Activated CD8-positive, alpha-beta T cell treated with anti-CD3 and anti-CD28 coated beads for 36 hours (primary cell): ENCODE measurements at places on chromosomes 5 and 9.

DNA sequence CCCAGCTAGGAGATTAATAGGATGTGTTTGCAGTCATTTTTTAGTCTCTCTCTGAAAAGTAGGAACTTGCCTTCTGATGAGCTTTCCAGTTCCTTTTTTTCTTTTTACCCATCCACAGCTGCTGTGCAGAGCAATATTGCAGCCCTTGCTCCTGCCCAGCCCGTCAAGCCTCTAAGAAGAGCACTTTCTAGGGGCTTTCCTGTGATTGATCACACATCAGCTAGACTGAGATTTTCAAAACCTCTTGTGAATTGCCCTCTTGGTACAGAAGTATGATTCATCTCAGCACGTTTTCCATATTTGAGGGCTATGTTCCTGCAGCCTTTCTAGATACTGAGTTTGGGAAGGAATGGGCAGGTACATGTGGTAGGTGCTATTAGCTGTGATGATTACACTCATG, 93.9 kb downstream of the GALNT10 start:
- no peak overlapping the region for H3K27ac ChIP-seq
- DNase-seq: no peak
- H3K27me3 ChIP-seq: no peaks in the 10 kb centered on the region
- peaks cover 4% of the 10 kb centered on the region for H3K36me3 ChIP-seq
- H3K4me3 ChIP-seq: no peak overlapping the region

- H3K27me3 ChIP-seq: no peaks in the 10 kb centered on the region
- H3K4me1 ChIP-seq: peaks cover 79% of the 10 kb centered on the region
- peak; percentile 79 for DNase-seq
- no peaks in the 10 kb centered on the region for H3K36me3 ChIP-seq
Measured at GRCh38 chr5:142095035-142095434, 13.5 kb upstream of the NDFIP1 start.

- H3K27ac ChIP-seq: no peak overlapping the region
- no peak overlapping the region for H3K4me3 ChIP-seq
- no peaks in the 10 kb centered on the region for H3K36me3 ChIP-seq
- DNase-seq: no peak
- H3K4me1 ChIP-seq: peaks cover 3% of the 10 kb centered on the region
Measured at GRCh38 chr5:36277521-36278176, 24.1 kb downstream of the RANBP3L start.

GRCh38 chr5:15938961-15939360, 240.6 kb downstream of the MARCHF11 start:
- H3K36me3 ChIP-seq: no peaks in the 10 kb centered on the region
- no peaks in the 10 kb centered on the region for H3K4me1 ChIP-seq
- no peak for DNase-seq
- no peak overlapping the region for H3K4me3 ChIP-seq
- no peaks in the 10 kb centered on the region for H3K27me3 ChIP-seq

- no peaks in the 10 kb centered on the region for H3K36me3 ChIP-seq
- no peak for DNase-seq
- H3K4me3 ChIP-seq: no peak overlapping the region
- no peaks in the 10 kb centered on the region for H3K4me1 ChIP-seq
- no peak overlapping the region for H3K27ac ChIP-seq
- H3K27me3 ChIP-seq: no peaks in the 10 kb centered on the region
Measured at GRCh38 chr9:92414566-92414965, 9.7 kb downstream of the OMD start.

- no peak for DNase-seq
- H3K4me1 ChIP-seq: no peaks in the 10 kb centered on the region
- no peak overlapping the region for H3K4me3 ChIP-seq
- H3K27ac ChIP-seq: no peak overlapping the region
- H3K27me3 ChIP-seq: no peaks in the 10 kb centered on the region
- H3K36me3 ChIP-seq: no peaks in the 10 kb centered on the region
Measured at GRCh38 chr5:2565147-2565546, 186.3 kb downstream of the IRX2 start.

- no peaks in the 10 kb centered on the region for H3K4me1 ChIP-seq
- H3K27me3 ChIP-seq: peaks cover 14% of the 10 kb centered on the region
- H3K27ac ChIP-seq: no peak overlapping the region
- no peak overlapping the region for H3K4me3 ChIP-seq
- DNase-seq: no peak
Measured at GRCh38 chr5:62182802-62183201, 123.2 kb upstream of the KIF2A start.

GRCh38 chr5:134738963-134739661, 764 bp downstream of the CAMLG start:
- no peaks in the 10 kb centered on the region for H3K27me3 ChIP-seq
- peaks cover 9% of the 10 kb centered on the region for H3K36me3 ChIP-seq
- peak overlapping the region; percentile 91 for H3K4me3 ChIP-seq
- peak overlapping the region; percentile 86 for H3K27ac ChIP-seq
- peak; percentile 55 for DNase-seq

GRCh38 chr9:115777610-115778009, 376.0 kb upstream of the PAPPA start:
- no peak for DNase-seq
- H3K27ac ChIP-seq: no peak overlapping the region
- H3K4me3 ChIP-seq: no peak overlapping the region
- no peaks in the 10 kb centered on the region for H3K27me3 ChIP-seq
- no peaks in the 10 kb centered on the region for H3K4me1 ChIP-seq

- peaks cover 5% of the 10 kb centered on the region for H3K27me3 ChIP-seq
- peaks cover 2% of the 10 kb centered on the region for H3K4me1 ChIP-seq
- no peaks in the 10 kb centered on the region for H3K36me3 ChIP-seq
- H3K4me3 ChIP-seq: no peak overlapping the region
Measured at GRCh38 chr9:107363516-107364152, 80.6 kb downstream of the RAD23B start.

- no peak overlapping the region for H3K4me3 ChIP-seq
- H3K27ac ChIP-seq: no peak overlapping the region
- H3K27me3 ChIP-seq: no peaks in the 10 kb centered on the region
Measured at GRCh38 chr5:172943906-172944305, 15.3 kb upstream of the RPL26L1 start.

DNA sequence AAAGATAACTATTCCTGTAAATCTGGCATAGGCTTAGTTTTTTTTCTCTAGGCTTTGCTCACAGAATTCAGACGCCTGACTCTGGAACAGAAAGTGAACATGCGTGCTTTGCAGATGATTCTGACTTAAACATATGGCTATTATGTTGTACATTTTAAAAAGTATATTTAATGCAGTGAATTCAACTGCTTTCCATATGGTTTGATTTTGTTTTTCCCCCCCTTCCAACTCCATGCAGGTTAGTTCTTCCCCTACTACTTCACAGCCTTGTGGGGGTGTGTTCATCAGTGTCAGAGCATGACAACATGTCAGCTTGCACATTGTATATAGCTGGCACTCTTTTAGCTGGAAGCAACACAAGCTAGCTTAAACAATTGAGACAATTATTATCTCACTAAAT, 226.8 kb downstream of the TMEM167A start:
- no peaks in the 10 kb centered on the region for H3K36me3 ChIP-seq
- H3K4me3 ChIP-seq: no peak overlapping the region
- H3K27ac ChIP-seq: no peak overlapping the region
- H3K27me3 ChIP-seq: no peaks in the 10 kb centered on the region

DNA sequence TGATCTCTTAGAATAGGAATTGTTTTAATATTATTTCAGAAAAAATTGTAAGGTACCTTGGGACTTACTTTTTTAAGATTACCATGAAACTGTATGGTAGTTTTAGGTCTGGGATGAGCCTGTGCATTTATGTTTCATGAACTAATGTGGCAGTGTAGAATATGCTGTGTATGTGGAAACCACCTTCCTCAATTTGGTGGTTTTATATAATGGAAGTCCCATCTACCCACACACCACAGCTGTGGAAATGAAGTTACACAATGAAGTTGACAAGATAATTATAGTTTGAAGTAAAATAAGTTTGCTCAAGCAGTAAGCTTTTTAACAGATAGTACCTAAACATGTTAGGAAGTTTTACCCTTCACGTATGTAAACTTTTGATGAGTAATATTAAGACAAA, 24.4 kb downstream of the WDR36 start:
- no peak overlapping the region for H3K4me3 ChIP-seq
- DNase-seq: no peak
- H3K4me1 ChIP-seq: peaks cover 43% of the 10 kb centered on the region

- H3K36me3 ChIP-seq: no peaks in the 10 kb centered on the region
- peak overlapping the region; percentile 56 for H3K4me3 ChIP-seq
- peaks cover 75% of the 10 kb centered on the region for H3K4me1 ChIP-seq
- peak overlapping the region; percentile 92 for H3K27ac ChIP-seq
Measured at GRCh38 chr5:76544268-76544926, 78.8 kb downstream of the F2RL2 start.

- H3K4me1 ChIP-seq: no peaks in the 10 kb centered on the region
- DNase-seq: no peak
- H3K27ac ChIP-seq: no peak overlapping the region
Measured at GRCh38 chr5:58598440-58598839, 15.6 kb downstream of the RAB3C start.

DNA sequence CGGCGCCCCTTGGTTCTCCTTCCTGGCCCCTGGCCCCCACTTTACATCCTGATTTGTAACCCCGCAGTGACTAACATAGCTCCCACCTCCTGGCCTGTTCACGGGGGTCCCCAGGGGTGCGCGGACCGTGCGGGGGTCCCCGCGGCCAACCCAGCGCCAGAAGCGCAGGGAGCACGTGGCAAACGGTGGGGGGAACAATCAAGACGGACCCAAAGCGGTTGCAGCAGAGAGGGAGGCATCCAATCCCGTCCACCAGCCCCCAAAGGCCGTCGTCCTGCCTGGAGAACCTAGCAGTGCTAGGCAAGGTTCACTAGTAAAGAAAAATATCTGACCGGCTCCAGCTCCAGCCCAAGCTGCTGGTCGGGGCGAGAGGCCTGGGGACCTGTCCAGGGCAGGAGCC, 201.5 kb downstream of the AUH start:
- H3K4me3 ChIP-seq: no peak overlapping the region
- H3K27me3 ChIP-seq: no peaks in the 10 kb centered on the region
- no peak overlapping the region for H3K27ac ChIP-seq
- peaks cover 15% of the 10 kb centered on the region for H3K36me3 ChIP-seq

GRCh38 chr5:149636861-149637246, 55.6 kb downstream of the ARHGEF37 start:
- H3K27ac ChIP-seq: no peak overlapping the region
- no peaks in the 10 kb centered on the region for H3K27me3 ChIP-seq
- H3K36me3 ChIP-seq: no peaks in the 10 kb centered on the region
- H3K4me3 ChIP-seq: no peak overlapping the region

DNA sequence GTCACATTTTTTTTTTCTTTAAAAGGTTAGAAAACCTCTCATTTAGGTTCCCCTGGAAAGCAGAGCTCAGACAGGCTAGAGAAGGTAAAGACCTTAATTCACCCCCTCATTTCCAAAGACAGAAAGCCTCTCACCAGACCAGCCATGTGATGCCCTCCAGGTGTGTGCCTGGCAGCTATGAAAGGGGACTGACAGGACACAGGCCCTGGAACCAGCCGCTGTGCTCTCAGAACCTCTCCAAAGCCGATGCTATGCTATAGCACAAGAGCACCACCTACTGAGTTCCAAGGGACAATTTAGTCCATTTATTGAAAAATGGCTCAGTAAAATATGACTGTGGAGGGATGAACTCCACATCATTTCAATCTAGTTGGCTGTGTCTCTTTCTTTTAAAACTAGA, 48.8 kb downstream of the FANCC start:
- no peaks in the 10 kb centered on the region for H3K27me3 ChIP-seq
- peaks cover 23% of the 10 kb centered on the region for H3K4me1 ChIP-seq
- no peak overlapping the region for H3K4me3 ChIP-seq

- peaks cover 40% of the 10 kb centered on the region for H3K36me3 ChIP-seq
- DNase-seq: no peak
- peak overlapping the region; percentile 67 for H3K27ac ChIP-seq
- no peak overlapping the region for H3K4me3 ChIP-seq
Measured at GRCh38 chr9:83681490-83681889, 26.3 kb downstream of the UBQLN1 start.

DNA sequence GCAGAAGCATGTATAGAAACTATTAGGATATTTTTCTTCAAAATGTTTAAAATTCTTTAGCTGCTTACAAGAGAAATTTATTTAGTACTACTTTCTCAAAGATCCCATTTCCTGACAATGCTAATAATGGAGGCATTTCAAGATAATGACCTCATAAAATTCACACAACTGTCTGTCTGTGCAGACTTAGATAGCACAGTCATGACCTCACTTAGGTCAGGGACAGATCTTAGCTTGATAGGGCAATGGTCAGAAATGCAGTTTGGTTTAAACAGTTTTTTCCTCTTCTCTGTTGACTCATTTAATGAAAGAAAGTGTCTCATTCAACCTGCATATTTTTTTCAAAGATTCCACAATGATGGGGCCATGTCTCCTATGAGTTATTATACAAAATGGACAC, 128.4 kb downstream of the GRIA1 start:
- DNase-seq: no peak
- no peaks in the 10 kb centered on the region for H3K4me1 ChIP-seq
- no peaks in the 10 kb centered on the region for H3K36me3 ChIP-seq
- H3K27ac ChIP-seq: no peak overlapping the region
- no peak overlapping the region for H3K4me3 ChIP-seq

DNA sequence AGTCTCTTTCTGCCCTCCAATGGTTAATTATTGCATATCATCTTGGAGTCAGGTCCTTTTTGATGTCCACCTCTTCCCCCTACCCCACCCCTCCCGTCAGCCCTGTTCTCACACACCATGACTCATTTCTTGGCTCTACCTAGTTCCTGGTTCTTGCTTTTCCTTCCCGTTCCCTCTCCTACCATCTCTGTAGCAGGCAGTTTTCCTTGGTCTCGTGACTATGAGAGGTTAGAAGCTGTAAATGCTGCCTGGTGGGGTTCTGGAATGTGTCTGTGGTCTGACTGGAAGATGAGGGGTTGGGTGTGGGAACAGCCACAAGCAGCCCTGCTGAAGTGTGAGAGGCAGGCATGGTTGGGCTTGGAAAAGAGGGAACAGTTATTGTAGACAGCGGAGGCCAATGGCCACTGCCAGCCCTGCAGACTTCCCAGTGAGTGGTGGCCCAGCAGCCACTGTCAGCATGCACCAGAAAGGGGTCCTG, 18.2 kb downstream of the SLC22A5 start:
- peaks cover 42% of the 10 kb centered on the region for H3K4me1 ChIP-seq
- H3K4me3 ChIP-seq: no peak overlapping the region
- H3K27ac ChIP-seq: peak overlapping the region; percentile 27
- no peak for DNase-seq
- peaks cover 5% of the 10 kb centered on the region for H3K36me3 ChIP-seq

DNA sequence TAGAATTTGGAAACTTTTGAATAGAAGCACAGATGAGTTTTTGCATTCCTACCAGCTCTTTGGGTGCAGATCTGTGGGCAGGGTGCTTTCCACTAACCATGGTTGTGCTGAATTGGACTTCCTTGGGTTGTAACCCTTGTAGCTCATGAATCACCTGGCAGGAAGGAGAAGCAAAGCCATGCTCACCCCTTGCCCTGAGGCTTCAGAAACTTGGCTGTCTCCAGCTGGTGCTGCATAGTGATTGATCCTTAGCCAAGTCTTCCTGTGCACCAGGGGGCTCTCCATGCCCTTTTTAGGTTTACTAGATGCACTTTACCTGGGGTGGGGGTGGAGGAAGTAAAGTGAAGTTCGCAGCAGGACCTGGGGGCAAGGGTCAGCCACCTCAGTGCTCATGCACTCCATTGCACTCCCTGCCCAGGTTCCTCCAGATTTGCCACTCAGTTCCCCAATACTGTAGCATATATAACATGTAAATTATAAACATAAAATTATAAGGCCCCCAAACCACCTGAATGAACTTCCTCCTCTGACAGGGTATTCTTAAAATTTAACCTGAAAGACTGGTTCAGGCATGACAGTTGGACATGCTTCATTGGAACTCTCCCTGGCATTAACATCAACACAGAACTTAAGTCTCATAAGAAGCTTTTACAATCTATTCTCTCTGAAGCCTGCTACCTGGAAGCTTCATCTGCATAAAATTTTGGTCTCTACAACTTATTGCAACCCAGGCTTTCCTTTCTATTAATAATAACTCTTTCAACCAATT, 25.8 kb upstream of the IFNA14 start:
- H3K27me3 ChIP-seq: peaks cover 14% of the 10 kb centered on the region
- H3K4me1 ChIP-seq: peaks cover 2% of the 10 kb centered on the region
- H3K4me3 ChIP-seq: no peak overlapping the region
- no peak for DNase-seq
